Astrocyte (in vitro differentiated cells and primary cell): ENCODE measurements at places on chromosomes 11 and 22. TPM values are rescaled to one million over a fixed set of nuclear protein-coding genes. Genes with fewer than 3 reads are reported as not detected.

DNA sequence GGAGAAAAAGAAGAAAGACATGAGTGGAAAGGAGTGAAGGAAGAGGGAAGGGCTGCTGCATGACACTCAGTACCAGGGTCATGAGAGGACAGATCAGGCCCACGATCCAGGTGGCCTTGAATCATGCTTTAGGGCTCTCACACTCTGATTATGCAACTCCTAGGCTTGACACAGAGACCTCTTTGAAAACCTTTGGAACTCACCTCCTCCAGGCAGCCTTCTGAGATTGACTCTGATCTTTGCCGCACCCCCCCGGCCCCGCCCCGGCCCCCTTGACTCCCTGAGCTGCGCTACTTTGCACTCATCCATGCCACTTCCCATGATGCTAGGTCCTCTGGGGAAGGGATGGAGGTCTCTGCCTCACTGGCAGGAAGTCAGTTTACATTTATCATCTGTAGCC lies 10.7 kb downstream of the PTPN5 start:
- no peaks in the 10 kb centered on the region for H3K4me1 ChIP-seq
- no peak overlapping the region for H3K4me3 ChIP-seq
- H3K36me3 ChIP-seq, result no peaks in the 10 kb centered on the region
- DNase-seq, result no peak
- H3K27ac ChIP-seq, result no peak overlapping the region

GRCh38 chr11:5690736-5691135 lies 1.1 kb downstream of the TRIM22 start:
- peaks cover 16% of the 10 kb centered on the region for H3K4me1 ChIP-seq
- H3K27ac ChIP-seq, result peak overlapping the region; percentile 83
- H3K4me3 ChIP-seq, result peak overlapping the region; percentile 58
- H3K36me3 ChIP-seq, result no peaks in the 10 kb centered on the region
- DNase-seq, result peak; percentile 27

- H3K27ac ChIP-seq, result no peak overlapping the region
- H3K36me3 ChIP-seq, result no peaks in the 10 kb centered on the region
- no peaks in the 10 kb centered on the region for H3K4me1 ChIP-seq
- DNase-seq, result no peak
- no peak overlapping the region for H3K4me3 ChIP-seq
These were observed 1404.8 kb downstream of the LRRC4C start for GRCh38 chr11:40054631-40055030.

- no peak for DNase-seq
- H3K4me1 ChIP-seq, result no peaks in the 10 kb centered on the region
- no peaks in the 10 kb centered on the region for H3K27me3 ChIP-seq
- H3K4me3 ChIP-seq, result no peak overlapping the region
- H3K27ac ChIP-seq, result no peak overlapping the region
These were observed 66.0 kb upstream of the KIRREL3 start for GRCh38 chr11:127066401-127067090.

GRCh38 chr11:57390535-57390934 lies at the start of gene PRG2:
PRG2 (minus strand) TSS chr11:57390650; CDS start chr11:57389944, 706 bp downstream.
- no peak within 1 kb of the TSS for H3K4me3 ChIP-seq
- H3K27ac ChIP-seq, result no peak within 1 kb of the TSS
- no peak for DNase-seq
- peaks cover 12% of the 10 kb centered on the region for H3K27me3 ChIP-seq
- H3K4me1 ChIP-seq, result no peaks in the 10 kb centered on the region

GRCh38 chr11:92322225-92322624 lies 97.6 kb downstream of the FAT3 start:
- peaks cover 12% of the 10 kb centered on the region for H3K4me1 ChIP-seq
- no peaks in the 10 kb centered on the region for H3K36me3 ChIP-seq
- DNase-seq, result peak; percentile 66
- H3K27me3 ChIP-seq, result no peaks in the 10 kb centered on the region

Gene TREH
- not detected in 2 replicates for total RNA-seq

DNA sequence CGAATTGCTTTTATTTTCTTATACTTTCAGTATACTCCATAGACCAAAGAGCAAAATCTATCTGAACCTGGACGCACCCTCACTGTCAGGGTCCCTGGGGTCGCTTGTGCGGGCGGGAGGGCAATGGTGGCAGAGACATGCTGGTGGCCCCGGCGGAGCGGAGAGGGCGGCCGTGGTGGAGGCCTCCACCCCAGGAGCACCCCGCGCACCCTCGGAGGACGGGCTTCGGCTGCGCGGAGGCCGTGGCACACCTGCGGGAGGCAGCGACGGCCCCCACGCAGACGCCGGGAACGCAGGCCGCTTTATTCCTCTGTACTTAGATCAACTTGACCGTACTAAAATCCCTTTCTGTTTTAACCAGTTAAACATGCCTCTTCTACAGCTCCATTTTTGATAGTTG lies 1077.4 kb downstream of the BRD1 start:
- no peak overlapping the region for H3K4me3 ChIP-seq
- no peaks in the 10 kb centered on the region for H3K27me3 ChIP-seq
- H3K4me1 ChIP-seq, result no peaks in the 10 kb centered on the region
- no peak overlapping the region for H3K27ac ChIP-seq

Gene SF3A1
- 134 and 139 TPM in 2 replicates for total RNA-seq

Gene PHF21B
- 6.0 and 6.3 TPM in 2 replicates for total RNA-seq

- no peak overlapping the region for H3K4me3 ChIP-seq
- no peak overlapping the region for H3K27ac ChIP-seq
- no peak for DNase-seq
- peaks cover 19% of the 10 kb centered on the region for H3K4me1 ChIP-seq
- no peaks in the 10 kb centered on the region for H3K27me3 ChIP-seq
These were observed 38.7 kb upstream of the CRTAM start for GRCh38 chr11:122799406-122800105.

DNA sequence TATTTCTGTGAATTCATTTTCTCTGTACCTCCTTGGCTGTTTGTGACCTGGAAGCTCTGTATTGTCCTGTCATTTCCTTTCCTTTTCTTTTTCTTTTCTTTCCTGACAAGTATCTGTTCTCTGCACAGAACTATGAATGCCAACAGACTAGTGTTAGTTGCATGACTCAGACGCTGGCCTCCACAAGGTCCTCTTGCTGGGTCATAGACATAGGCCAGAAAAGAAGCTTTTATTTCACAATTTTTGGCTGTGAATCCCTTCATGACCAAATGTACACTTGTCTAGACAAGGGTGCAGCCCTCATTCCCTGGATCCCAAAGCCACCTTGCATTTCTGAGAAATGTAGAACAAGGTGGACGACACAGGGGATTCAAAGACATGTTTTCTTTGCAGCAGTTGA lies 104.1 kb upstream of the MTNR1B start:
- no peaks in the 10 kb centered on the region for H3K27me3 ChIP-seq
- H3K4me3 ChIP-seq, result no peak overlapping the region
- peaks cover 8% of the 10 kb centered on the region for H3K4me1 ChIP-seq
- peak; percentile 60 for DNase-seq
- no peaks in the 10 kb centered on the region for H3K36me3 ChIP-seq

Gene ANGPTL5
- total RNA-seq, result not detected in 2 replicates

DNA sequence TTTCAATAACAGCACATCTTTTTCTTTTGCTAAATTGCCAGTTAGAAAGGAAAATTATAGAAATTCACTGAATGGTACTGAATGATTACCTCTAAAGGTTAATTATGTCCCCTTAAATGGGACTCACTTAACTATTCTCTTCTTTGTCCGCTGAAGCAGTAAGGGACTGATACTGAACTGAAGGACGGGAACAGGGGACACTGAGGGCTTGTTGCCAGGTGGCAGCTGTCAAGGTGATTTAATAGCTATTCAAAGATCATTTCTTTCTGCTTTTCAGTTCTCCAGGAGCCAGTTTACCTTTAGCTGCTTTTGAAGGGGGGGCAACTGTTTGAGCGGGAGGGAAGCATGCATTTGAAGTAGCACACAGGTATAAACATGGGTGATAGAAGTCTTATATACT lies 325.4 kb upstream of the CCDC90B start:
- no peak overlapping the region for H3K27ac ChIP-seq
- no peak overlapping the region for H3K4me3 ChIP-seq
- no peaks in the 10 kb centered on the region for H3K27me3 ChIP-seq
- H3K4me1 ChIP-seq, result no peaks in the 10 kb centered on the region
- H3K36me3 ChIP-seq, result no peaks in the 10 kb centered on the region
- DNase-seq, result no peak

DNA sequence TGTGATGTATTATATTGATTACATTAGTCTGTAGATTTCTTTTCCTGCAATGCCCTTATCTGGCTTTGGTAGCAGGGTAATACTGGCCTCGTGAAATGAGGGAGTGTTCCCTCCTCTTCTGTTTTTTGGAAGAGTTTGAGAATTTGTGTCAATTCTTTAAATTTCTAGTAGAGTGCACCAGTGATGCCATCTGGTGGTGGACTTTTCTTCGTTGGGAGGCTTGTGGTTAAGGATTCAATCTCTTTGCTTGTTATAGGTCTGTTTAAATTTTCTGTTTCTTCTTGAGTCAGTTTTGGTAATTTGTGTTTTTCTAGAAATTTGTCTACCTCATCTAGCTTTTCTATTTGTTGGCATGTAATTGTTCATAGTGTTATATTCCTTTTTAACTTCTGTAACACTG lies 18.9 kb downstream of the SHANK3 start:
- no peaks in the 10 kb centered on the region for H3K4me1 ChIP-seq
- DNase-seq, result no peak
- no peaks in the 10 kb centered on the region for H3K27me3 ChIP-seq
- H3K4me3 ChIP-seq, result no peak overlapping the region

DNA sequence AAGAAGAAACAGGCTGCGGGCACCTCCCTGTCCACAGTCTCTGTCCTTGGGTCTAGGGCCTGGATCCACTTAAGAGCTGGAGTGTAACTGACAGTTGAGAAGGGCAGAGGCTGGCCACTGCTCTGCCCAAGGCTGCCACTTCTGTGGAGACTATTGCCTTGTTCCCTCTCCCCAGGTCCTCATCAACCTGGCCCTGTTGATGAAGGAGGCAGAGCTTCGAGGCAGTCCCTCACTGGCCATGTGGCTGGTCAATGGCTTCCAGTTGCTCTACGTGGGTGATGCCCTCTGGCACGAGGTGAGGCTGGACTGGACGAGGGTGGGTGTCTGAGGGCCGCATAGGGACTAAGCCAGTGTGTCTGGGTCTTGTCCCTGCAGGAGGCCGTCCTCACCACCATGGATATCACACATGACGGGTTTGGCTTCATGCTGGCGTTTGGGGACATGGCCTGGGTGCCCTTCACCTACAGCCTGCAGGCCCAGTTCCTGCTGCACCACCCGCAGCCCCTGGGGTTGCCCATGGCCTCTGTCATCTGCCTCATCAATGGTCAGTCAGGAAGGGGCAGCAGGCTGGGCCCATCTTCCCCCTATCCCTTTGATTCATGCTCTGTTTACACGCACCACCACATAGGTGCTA lies 2.8 kb downstream of the ZNHIT2 start:
- no peaks in the 10 kb centered on the region for H3K27me3 ChIP-seq
- peaks cover 34% of the 10 kb centered on the region for H3K4me1 ChIP-seq
- peaks cover 2% of the 10 kb centered on the region for H3K36me3 ChIP-seq

DNA sequence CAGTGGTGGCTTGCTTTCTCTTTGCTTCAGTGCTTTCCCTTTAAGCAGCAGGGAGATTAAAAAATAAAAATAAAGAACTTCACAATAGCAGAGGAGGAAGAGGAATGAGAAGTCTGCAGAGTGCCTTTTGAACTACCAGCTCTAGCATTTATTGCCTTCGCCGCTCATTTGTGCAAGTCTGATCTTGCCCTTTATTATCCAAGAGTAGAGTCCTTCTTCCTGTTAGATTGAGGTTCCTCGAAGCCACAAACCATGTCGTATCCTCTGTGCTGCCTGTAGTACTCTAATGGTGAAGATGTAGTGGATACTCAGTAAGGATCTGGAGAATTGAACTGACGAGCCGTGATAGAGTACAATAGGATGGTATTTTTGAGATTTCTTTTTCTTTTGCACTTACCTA lies 101.2 kb upstream of the RAG2 start:
- H3K4me3 ChIP-seq, result no peak overlapping the region
- H3K27ac ChIP-seq, result no peak overlapping the region
- DNase-seq, result no peak

- no peak for DNase-seq
- H3K36me3 ChIP-seq, result no peaks in the 10 kb centered on the region
- no peak overlapping the region for H3K4me3 ChIP-seq
- H3K27me3 ChIP-seq, result no peaks in the 10 kb centered on the region
These were observed 682.3 kb downstream of the TBC1D22A start for GRCh38 chr22:47444746-47445065.

GRCh38 chr11:112724496-112724790 lies 236.8 kb upstream of the NCAM1 start:
- H3K27ac ChIP-seq, result no peak overlapping the region
- no peaks in the 10 kb centered on the region for H3K36me3 ChIP-seq
- DNase-seq, result no peak
- H3K4me3 ChIP-seq, result no peak overlapping the region

DNA sequence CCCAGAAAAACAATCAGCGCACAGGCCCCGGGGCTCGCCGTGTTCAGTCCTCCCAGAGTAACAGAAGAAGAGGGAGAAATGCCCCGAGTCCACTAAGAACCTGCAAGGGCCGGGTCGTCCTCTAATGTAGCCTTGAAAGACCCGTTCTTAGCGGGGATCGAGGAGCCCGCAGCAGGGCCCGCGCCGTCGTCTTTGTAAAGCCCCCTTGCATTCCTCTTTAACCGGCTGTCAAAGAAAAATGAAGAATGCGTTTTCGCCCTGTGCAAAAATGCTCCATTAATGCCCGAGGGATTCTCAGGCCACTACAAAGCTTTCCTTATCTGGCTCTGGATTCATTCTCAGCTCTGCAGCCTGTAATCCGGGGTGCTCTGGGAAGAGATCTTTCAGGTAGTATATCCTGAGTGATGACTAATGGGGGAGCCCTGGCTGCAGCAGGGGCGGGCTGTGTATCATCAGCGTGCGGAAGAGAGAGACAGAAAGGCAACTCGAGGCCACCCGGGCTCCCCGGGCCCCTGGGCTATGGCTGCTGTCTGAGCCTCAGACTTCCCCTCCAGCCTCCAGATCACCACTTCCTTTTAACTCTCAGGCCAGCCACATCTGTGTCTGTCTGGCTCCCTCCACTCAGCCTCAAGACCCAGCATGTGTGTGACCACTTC lies 78.2 kb downstream of the FBLN1 start:
- no peak overlapping the region for H3K27ac ChIP-seq
- no peaks in the 10 kb centered on the region for H3K36me3 ChIP-seq
- H3K4me1 ChIP-seq, result peaks cover 9% of the 10 kb centered on the region
- DNase-seq, result no peak

DNA sequence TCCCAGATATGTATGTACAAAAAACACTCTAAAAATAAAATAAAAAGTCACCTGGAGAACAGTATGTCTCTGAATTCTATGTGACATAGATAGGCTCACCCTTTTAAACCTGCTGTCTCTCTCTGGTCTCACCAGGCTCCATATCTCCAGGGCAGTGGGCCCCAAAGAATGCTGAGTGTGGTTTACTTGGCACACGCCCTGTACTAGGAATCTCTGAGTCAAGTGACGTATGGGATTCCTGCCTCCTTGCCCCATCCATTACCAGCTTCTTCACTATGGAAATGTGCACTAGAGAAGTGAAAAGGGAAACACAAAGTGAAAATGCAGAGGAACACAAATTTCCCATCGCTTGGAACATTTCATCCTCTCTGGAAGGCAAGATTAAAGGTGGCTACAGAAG lies 722.2 kb upstream of the TENM4 start:
- H3K36me3 ChIP-seq, result no peaks in the 10 kb centered on the region
- peaks cover 17% of the 10 kb centered on the region for H3K4me1 ChIP-seq
